Stimulated activated CD4-positive, alpha-beta T cell treated with anti-CD3 and anti-CD28 coated beads, TNF-alpha, amount 100 ng/mL, for 48 hours (primary cell): ENCODE measurements at places on chromosomes 1 and 21.

GRCh38 chr1:39082010-39082799 is 56.1 kb downstream of the NDUFS5 start:
- no peak for DNase-seq

DNA sequence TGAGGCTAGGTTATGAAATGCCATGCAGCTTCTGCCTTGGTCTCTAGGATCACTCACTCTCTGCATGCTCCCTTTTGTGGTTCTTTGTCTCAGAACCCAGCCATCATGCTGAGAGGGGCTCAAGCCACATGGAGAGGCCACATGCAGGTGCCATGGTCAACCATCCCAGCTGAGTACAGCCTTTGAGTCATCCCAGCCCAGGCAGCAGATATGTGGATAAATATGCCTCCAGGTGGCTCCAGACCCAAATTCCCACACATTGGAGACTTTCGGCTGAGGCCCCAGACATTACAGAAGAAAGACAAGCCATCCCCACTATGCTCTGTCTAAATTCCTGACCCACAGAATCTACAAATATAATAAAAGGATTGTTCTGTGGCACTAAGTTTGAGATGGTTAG is 102.0 kb downstream of the LHX9 start:
- no peak for DNase-seq

- no peak for DNase-seq
Observed at GRCh38 chr1:210223226-210223904, 9.2 kb upstream of the SERTAD4 start.

- DNase-seq, result no peak
Observed at GRCh38 chr1:3403388-3404231, 50.9 kb upstream of the ARHGEF16 start.

- DNase-seq, result no peak
Observed at GRCh38 chr1:184937729-184938128, 36.6 kb downstream of the NIBAN1 start.

DNA sequence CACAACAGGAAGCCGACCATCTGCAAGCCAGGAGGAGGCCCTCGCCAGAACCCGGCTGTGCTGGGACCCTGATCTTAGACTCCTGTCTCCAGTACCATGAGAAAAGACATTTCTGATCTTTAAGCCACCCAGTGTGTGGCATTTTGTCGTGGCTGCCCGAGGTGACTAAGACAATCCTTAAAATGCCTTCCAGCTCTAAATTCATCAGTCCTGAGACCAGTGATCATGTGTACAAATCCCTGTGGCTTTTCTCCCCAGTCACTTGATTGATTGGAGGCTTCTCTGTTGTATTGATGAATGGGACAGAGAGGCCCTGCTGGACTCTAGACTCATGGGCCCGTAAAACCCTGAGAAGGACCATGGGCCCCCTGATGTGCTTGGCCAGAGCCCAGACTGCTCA is 36.1 kb downstream of the B3GALT5 start:
- no peak for DNase-seq

DNA sequence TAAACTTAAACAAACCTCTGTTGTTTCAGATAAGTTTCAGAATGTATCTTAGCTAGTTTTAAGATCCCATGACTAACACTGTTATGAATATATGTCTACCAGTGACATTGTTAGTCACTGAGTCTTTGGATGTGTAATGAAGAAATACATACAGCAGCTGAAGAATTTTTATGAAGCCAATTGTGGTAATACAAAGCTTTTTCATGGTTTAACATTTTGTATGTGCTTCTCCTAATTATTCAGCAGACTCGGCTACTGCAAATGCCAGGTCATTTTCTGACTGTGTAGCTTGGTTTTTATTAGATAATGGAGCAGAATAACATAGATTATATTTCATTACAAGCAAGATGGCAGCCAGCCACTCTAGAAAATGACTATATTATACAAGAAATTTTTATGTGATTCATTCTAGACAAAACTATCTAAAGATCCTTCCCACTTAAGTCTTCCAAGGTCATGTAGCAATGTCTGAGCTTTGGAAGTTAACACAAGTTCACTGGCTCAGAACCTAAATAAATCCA is 147.8 kb downstream of the TNFSF18 start:
- DNase-seq, result no peak

DNA sequence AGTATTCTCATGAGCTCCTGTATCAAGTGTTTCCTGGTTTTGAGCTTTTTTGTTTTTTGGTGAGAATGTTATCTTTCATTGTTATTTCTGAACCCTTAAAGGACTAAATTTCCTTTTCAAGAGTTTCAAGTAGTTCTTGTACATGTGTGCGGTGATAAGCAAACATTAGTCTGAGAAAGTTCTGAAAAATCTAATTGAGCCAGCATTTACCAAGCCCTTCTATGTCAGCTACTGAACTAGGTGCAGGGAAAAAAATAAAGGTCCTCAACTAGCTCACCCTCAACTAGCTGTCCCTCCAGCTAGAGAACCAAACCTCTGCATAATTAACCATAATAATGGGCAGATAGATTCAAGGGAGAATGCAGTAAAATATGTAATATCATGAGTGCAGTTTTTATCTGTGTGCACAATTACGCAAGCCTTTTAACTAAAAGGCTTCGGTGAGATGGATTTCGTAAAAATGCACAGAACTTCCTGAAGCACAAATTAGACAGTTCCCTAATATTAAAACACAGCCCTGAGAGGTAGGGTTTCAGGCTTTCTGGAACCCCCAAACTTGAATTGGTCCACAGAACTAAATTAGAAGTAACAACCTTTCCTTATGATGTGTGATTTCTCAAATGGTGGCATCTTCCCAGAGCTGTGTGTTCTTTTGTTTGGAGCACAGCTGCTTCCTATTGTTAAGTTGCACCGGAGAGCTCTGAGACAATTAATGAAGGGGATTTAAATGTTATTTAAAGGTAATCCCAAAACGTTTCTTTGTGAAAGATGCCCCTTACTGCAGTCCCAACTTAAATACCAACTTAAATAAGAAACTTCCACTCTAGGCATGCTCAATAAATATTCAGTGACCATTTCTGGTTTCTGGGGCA is 165.8 kb downstream of the NFIA start:
- no peak for DNase-seq

DNA sequence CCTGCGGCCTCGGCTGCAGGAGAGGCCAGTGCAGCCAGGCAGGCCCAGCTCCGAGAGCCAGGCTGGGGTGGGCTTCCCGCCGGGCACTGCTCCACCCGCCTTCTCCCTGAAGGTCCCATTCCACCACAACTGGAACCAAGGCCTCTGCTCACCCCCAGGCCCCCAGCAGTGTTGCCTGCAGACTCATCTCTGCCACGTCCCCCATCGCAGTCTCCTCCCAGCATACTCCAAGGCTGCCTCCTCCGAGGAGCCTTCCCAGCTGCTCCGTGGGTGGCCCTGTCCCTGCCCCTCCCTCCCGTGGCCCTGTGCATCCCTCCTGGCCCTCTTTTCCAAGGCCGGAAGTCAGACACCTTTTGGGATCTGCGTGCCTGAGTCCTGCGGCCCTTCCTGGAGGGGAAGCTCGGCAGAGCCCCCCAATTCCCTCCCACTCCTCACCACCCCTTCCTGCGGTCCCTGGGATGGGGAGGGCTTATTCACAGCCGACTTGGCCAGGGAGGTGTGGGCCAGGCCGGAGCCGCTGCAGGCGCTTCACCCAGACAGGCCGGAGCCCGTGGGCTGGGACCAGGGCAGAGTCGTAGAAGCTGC is 47.6 kb downstream of the SLX9 start:
- DNase-seq, result no peak

GRCh38 chr1:221419513-221420095 is 322.3 kb downstream of the DUSP10 start:
- no peak for DNase-seq

DNA sequence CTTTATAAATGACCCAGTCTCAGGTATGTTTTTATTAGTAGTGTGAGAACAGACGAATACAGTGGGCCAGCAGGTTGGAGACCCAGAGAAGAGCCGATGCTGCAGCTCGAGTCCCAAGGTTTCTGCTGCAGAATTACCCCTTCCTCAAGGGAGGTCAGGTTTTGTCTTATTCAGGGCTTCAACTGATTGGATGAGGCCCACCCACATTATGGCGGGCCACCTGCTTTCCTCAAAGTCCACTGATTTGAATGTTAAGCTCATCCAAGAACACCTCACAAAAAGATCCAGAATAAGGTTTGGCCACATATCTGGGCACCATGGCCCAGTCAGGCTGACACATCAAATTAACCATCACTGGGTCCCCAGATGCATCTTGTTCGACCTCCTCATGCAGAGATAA is 40.9 kb downstream of the FBXO2 start:
- DNase-seq, result no peak
